Endothelial cell of umbilical vein (primary cell): ENCODE measurements at places on chromosomes 6 and 20.

DNA sequence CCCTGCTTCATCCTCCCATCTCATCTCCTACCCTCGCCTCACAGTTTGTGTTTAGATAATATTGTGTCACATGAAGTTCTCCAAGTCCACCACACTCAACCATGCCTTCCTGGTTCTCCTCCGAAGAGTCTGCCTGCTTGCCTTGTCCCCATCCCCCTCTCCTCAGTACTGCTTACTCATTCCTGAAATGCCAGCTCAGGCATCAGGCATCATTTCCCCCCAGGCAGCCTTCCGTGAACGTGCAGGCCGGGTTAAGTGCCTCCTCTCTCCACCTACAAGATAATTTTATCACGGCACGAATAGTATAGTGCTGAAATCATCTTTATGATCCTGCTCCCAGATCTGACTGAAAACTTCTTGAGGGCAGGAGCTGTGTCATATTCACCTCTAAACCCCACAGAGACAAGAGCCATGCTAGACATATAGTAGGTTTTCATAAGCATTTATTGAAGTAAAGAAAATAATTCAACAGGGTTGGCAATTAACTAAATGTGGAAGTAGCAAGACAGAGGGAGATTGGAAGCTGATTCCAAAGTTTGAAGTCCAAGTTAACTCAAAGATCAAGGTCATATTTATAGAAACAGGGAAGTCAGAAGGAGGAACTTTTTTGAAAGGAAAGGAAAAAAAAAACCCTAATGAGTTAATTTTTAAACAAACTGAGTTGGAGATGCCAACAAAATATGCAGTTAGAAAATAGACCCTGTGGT lies 48.7 kb upstream of the BMP2 start:
- peak; percentile 29 for DNase-seq

GRCh38 chr6:36546308-36546919 lies 865 bp downstream of the STK38 start:
- peak; percentile 66 for DNase-seq

- DNase-seq = no peak
Observed at GRCh38 chr6:22412994-22413393, 116.2 kb upstream of the PRL start.

GRCh38 chr20:22687676-22688349 lies 103.4 kb upstream of the FOXA2 start:
- DNase-seq = no peak

- peak; percentile 23 for DNase-seq
Observed at GRCh38 chr6:134437376-134437775, 119.5 kb upstream of the SGK1 start.

GRCh38 chr6:23031986-23032385 lies 462.6 kb downstream of the HDGFL1 start:
- DNase-seq = no peak

GRCh38 chr6:33742837-33743236 lies 3.9 kb downstream of the IP6K3 start:
- no peak for DNase-seq

- DNase-seq = no peak
Observed at GRCh38 chr6:178119-178518, 114.2 kb upstream of the DUSP22 start.
